ENCODE measurements at places on chromosomes 2 and 18.
A peak's percentile ranks its signal among the peaks of the same experiment; 100 is the strongest.

DNA sequence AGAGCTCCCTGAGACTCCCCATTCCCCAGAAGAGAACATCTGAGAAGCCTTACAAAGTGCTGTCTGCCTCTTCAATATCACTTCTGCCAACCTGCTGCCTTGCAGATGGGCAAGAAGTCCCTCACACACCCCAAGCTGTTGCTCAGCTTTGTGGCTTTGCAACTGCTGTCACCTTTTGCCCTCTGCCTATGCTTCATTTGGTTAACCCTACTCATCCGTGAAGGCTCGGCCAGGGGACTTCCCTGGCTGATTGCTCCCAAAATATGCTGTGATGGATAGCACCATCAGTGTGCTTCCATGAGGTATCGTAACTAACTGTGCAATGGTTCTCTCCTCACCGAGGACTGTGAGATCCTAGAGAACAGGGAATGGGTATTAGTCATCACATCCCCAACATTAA, 88.9 kb upstream of the CYP1B1 start:
- no peak for DNase-seq

DNA sequence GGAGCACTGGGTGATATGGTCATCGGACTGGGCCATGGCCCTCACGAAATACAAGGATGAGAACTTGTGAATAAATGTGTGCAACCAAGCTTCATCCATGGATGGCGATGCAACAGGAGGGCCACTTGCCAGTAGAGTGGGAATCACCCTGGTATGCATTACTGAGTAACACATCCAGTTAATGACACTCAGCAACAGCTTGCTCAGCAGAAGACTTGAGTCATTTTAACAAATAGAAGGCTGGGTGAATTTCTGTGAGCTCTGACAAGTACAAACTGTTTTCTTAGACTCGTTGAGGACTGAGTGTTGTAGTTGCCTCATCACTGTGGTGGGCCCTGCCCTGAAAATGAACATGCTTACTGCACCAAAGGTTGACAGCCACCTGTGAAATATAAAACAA, 221.6 kb downstream of the NCKAP5 start:
- peak; percentile 78 for DNase-seq

DNA sequence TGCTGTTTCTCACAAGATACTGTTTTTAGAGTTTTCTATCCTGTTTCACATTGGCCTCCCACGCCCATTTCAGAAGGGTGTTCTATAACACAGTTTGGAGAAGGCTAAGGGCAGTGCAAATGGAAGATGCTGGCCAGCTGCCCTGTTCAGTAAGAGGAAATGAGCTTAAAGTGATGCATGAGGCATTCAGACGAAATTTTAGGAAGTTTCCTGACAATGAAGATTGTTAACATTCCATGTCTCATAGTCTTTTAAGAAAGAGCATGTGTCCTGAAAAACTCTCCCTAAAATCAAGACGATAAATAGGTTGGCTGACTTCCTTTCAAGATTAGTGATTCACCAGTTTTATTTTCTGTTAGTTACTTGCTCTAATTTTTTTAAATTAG, 484.2 kb upstream of the NRP2 start:
- DNase-seq: peak; percentile 63

DNA sequence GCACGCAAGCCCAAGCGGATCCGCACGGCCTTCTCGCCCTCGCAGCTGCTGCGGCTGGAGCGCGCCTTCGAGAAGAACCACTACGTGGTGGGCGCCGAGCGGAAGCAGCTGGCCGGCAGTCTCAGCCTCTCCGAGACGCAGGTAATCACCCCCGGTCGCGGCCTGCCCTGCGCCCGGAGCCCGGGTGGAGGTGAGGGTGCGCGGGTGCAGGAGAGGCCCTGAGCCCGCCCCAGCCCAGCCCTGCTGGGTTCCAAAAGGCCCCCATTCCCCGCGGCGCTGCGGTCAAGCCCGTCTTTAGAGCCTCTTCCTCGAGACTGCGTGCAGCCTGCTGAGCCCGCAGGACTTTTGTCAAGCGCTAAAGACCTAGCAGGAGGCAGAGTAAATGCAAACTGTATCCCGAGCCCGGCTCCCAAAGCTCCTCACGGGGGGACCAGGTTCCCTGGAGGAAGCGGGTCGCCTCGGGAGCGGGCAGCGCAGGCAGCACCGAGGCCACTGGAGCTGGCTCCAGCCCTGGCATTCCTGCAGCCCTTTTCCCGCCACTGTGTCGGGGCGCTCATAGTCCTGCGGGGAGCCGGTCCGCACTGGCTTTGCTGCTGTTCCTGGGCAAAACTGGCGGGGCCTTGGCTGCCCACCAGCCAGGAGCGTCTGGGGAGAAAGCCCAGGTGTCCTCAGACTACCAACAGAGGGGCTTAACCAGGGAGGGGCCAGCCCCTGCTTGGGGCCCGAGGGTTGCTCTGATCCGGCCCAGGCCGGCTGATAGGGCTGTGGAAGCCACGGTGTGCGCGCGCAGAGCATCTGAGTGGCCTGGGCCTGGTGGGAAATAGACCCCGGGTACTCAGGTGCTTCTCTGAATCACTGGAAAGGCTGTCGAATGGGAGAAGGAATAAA, 7.3 kb downstream of the EMX1 start:
- no peak for DNase-seq

- no peak for DNase-seq
Measured at GRCh38 chr2:24652265-24653182, 140.7 kb downstream of the PTRHD1 start.

DNA sequence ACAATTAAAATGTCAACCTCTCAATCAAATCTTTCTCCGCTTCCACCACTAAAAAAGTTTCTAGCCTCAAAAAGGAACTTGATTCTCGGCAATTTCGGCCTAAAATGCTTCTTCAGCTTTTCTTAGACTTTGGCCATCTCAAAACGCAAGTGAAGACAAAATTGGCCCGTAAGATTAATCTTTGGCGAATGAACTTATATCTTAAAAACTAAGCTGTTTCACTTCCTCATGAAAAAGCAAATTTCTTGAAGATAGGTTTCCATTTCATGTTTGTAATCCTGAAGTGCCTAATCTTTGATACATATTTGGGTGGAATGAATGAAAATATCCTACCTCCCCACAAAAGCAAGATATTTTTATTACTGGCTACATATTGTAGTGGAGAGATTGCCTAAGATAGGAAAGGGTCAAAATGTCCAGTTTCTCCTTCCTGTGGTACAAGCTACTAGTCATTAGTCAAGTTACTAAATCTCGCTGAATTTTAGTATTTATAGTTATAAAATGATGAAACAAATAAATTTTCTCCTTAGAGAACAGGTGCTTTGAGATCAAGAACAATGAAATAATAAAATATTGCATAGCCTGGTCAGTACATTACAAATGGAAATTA, 85.4 kb upstream of the ZEB2 start:
- DNase-seq: no peak

DNA sequence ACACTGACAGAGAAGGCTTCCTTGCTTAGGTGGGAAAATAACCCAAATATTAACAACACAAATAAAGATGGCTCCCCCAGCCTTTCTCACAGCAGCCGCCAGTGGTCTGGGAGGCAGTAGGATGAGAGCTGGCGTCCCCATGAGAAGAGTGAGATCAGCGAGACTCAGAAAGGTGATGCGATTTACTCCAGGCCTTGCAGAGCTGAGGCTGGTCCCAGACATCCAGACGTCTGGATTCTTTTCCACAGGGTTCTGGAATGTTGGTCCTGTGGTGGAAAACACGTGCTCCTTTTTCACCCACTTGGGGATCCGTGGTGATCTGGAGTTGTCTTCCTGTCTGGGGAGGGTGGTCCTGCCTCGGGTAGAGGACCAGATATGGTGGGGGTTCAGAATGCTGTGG, 190.6 kb downstream of the CTIF start:
- DNase-seq: no peak

DNA sequence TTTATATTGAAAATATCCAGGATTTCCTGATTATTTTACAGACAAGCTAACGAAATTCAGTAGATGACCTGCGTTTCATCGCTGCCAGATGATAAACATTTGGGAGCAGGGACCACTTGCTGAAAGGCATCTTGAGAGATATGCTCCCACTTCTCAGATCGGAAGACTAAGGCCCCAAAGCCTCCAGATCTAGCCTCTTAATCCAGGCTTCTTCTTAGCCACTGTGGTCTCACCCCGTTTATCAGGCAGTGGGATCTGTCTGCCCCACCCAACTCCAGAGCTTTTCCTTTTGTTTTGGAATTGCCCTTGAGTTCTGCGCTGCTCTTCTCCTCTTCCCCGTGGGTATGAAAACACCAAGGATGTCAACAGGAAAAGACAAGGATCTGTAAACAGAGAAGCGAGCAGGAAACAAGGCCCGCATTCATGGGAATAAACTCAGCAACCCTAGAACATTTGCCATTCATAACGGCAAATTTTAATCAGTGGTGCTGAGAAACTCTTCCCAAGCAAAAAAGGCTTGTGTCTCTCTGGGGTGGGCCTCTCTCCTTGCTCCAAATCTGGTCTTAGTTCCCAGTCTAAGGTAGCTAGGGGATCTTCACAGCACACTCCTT, 21.4 kb downstream of the MYL12B start:
- DNase-seq: no peak

- no peak for DNase-seq
Measured at GRCh38 chr2:21261591-21261990, 137.8 kb downstream of the TDRD15 start.

- DNase-seq: no peak
Measured at GRCh38 chr2:201257381-201257955, 2.9 kb upstream of the CASP8 start.

DNA sequence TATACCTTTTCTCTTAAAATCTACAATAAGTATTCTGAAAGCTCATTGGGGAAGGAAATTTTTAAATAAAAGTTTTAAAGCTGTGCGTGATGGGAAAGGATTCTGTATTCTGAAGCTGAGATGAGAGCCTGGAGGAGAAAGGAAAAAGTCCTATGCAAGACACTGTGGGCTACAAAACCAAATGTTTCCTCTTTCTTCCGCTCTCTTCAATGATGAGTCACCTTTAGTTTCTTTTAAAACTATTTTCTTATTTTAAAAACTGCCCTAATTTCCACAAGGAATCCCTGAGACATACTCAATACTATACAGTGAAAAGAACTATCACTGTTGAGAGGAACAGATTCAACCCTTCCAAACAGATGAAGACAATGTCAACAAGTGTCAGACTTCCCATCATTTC, 87.4 kb downstream of the INO80D start:
- DNase-seq: no peak

GRCh38 chr2:64288321-64289193, 144.3 kb upstream of the PELI1 start:
- peak; percentile 78 for DNase-seq

- DNase-seq: no peak
Measured at GRCh38 chr2:10004836-10005235, 38.5 kb upstream of the KLF11 start.

- DNase-seq: no peak
Measured at GRCh38 chr2:208320686-208321085, 54.6 kb downstream of the PIKFYVE start.

DNA sequence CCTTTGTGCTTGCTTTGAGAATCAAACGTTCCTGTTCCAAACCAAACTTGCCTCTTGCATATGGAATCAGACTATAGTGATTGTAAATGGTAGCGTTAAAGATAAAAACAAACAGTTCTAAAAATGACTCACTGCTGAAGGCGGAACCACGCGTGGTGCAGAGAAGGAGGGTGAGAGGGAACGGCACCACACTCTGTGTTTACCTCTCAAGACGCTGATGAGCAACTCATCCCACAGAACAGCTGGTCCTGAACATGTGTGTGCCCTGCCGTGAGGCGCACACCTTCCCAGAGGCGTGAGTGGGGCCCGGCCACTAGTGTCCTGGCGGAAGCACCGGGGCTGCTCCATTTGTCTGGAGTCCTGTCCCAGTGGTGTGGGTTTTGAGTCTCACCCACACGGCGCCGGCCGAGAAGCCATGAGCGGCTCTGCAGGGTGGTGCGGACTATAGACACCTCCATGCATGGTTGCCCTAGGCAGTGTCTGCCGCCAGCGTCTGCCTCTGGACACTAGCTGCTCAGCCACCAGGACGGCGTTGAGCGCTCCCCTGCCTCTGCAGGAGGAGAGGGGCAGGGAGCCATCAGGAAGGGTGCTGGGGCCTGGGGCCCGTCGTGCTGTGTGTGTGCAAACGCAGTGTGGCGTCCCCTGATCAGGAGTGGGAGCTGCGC, 52.1 kb downstream of the NFATC1 start:
- DNase-seq: no peak

GRCh38 chr18:36312806-36313395, 15.4 kb downstream of the FHOD3 start:
- no peak for DNase-seq

GRCh38 chr2:108560241-108560811, 26.1 kb downstream of the LIMS1 start:
- no peak for DNase-seq

- no peak for DNase-seq
Measured at GRCh38 chr2:15733867-15734673, 142.4 kb downstream of the DDX1 start.

GRCh38 chr2:124039762-124040291, 14.7 kb downstream of the CNTNAP5 start:
- no peak for DNase-seq

GRCh38 chr2:70936979-70937811, 1.5 kb downstream of the ATP6V1B1 start:
- no peak for DNase-seq

DNA sequence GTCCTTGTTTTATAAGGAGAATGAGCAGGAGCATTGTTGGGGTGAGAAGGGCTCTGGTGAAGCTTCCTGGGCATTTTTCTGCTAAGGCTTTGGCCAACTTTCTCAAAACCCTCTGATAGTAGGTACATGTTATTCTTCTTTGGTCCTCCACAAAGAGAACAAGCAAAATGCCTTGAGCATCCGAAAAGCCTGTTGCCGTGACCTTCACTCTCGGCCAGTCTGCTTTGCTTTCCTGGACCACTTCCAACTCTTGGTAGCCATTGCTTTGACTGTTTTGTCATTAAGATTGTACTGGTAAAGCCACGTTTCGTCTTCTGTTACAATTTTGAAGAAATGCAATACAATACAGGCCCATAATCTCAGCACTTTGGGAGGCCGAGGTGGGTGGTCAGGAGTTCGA, 27.4 kb upstream of the ALLC start:
- no peak for DNase-seq

GRCh38 chr2:62593825-62594224, 87.8 kb upstream of the TMEM17 start:
- no peak for DNase-seq

DNA sequence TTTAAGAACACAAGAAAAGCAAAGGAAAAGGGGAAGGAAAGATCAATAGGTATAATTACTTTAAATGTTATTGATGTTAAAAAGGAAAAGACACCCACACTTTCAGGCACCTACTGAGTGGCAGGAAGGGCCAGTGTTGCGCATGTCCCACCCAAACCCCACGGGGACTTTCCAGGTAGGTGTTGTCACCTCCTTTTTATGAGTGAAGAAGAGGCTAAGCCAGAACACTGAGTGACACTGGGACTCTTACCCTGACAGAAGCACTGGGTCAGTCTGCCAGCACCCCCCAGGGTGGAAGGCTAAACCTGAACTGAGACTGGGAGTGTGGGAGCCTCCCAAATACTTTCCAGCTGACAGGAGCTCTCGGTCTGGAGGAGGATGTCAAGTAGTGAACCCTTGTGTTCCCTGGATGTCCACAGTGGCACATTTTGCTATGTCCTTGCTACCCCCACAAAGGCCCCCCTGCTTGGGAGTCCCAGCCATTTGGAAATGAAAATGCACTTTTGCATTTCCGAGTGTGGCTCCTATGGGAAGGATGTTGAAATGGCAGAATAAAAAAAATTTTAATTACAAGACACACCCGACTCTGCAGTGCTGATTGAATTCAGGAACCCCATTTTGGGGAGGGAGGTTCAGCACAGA, 90.9 kb upstream of the SMAD2 start:
- no peak for DNase-seq

GRCh38 chr2:30694286-30695055, 112.8 kb downstream of the CAPN13 start:
- DNase-seq: no peak

- no peak for DNase-seq
Measured at GRCh38 chr2:174078275-174078674, 113.1 kb upstream of the SP3 start.

Data from AG09309 (cell line).